ENCODE measurements at places on chromosomes 4 and X.

DNA sequence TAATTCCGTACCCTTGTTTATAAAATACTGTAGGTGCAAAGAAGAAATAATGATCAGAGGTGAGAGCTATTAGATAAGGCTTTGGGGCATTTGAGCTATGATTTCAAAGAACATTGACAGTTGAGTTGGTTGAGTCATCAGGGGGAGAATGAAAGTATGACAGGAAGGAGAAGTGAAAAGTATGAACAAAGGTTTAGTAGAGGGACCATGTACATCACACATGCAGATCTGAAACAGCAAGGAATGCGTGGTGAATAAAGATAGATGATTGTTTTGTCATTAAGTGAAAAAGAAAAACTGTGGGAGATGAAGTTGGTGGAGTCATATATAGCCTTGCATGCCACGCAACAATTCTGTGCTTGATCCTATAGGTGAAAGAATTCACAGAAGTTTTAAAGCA is 163.1 kb downstream of the ARAP2 start:
- no peak for DNase-seq

DNA sequence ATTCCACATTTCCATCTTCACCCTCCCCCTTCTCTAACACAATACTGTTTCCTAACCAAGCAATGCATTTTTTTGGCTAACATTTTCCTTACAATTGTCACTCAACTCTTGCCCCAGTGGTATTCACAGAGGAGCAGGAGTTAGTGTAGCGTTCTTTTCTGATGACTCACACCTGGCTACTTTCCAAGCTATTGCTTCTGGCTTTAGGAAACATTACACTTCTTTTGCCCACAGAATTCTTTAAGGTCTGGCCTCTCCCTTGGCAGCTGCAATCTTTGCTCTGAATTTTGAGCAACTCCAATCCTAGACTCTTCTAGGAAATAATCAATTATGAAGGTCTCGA is 27.5 kb upstream of the PDGFC start:
- DNase-seq = no peak

GRCh38 chr4:141391771-141392170 is 171.1 kb downstream of the ZNF330 start:
- DNase-seq = no peak

DNA sequence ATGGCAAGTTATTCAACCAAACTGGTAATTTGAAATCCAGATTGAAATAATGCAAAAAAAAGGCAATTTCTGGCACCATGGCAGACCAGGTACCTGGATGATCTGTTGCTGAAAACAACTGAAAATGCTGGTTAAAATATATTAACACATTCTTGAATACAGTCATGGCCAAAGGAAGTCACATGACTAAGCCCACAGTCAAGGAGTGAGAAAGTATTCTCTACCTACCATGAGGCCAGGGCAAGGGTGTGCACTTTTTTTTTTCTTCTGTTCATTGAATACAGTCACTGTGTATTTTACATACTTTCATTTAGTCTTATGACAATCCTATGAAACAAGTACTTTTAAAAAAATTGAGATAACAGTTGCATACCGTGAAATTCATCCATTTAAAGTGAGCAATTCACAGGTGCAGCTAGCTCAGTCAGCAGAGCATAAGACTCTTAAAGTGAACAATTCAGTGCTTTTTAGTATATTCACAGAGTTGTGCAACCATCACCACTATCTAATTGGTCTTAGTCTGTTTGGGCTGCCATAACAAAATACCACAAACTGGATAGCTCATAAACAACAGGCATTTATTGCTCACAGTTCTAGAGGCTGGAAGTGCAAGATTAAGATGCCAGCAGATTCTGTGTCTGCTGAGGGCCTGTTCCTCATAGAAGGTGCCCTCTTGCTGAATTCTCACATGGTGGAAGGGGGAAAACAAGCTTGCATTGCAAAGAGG is 4.8 kb upstream of the MPP1 start:
- no peak for DNase-seq

- peak; percentile 32 for DNase-seq
Measured at GRCh38 chrX:41412261-41413081, 34.7 kb upstream of the NYX start.

DNA sequence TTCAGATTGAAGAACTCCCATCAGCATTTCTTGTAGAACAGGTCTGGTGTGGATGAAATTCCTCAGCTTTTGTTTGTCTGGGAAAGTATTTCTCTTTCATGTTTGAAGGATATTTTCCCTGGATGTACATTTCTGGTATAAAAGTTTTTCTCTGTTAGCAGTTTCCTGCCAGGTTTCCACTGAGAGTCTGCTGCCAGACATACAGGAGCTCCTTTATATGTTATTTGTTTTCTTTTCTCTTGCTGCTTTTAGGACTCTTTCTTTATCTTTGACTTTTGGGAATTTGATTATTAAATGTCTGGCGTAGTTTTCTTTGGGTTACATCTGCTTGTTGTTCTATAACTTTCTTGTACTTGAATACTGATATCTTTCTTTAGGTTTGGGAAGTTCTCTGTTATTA is 486.5 kb downstream of the ARAP2 start:
- DNase-seq = no peak

- no peak for DNase-seq
Measured at GRCh38 chrX:20309806-20310205, 43.1 kb upstream of the RPS6KA3 start.

DNA sequence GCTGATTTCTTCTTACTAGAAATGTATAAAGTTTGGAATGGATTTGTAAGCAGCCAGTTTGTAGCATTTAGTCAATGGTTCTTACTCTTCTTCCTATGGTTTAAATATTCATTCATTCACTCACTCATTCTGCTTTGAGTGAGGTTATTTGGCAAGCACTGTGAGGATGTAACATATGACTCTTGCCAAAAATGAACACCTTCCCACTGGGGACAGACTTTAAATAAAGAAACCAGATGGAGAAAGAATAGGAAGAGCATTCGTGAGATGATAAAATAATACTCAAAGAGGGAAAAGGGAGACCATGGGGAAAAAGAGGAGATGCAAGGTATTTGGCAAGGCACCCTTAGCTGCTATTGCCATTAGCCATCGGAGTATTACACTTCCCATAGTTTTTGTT is 586.1 kb downstream of the ADGRL3 start:
- no peak for DNase-seq

DNA sequence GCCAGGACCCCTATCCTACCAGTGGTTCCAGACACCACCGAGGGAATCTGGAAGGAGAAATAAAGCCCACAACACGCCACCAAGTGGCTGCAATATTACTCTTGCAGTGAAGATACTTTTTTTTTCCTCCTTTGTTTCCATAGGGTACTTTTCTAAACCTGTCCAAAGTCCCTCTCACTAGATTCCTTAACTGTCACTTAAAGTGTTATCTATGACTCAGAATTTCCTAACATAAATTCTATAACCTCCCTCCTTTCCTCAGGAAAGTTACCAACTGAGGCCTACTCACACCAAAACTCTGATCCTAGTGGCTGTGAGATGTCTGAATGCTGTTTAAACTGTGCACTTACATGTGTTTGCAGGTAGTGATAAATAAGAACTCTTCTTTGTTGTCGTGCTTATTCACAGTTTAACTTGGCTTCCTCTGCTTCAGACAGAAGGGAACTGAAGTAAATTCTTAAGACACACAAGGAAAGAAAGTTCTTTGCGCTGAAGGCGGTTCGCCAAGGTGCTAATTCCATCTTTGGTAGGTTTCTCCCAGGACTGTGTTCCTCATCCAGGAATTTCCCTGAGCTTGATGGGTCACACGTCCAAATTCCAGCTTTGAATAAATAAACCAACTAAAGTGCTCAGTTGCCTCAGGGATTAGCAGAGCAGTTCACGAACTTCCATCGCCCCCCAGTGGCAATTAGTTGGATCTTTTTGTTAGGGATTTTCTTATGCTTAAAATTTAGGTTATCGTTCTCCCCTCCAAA is 10.7 kb upstream of the HCCS start:
- peak; percentile 24 for DNase-seq

GRCh38 chrX:40062525-40063155 is 35.1 kb downstream of the BCOR start:
- DNase-seq = no peak

- DNase-seq = no peak
Measured at GRCh38 chr4:144873226-144873990, 224.6 kb downstream of the ANAPC10 start.

GRCh38 chr4:146439999-146440398 is 81.7 kb downstream of the SLC10A7 start:
- no peak for DNase-seq

DNA sequence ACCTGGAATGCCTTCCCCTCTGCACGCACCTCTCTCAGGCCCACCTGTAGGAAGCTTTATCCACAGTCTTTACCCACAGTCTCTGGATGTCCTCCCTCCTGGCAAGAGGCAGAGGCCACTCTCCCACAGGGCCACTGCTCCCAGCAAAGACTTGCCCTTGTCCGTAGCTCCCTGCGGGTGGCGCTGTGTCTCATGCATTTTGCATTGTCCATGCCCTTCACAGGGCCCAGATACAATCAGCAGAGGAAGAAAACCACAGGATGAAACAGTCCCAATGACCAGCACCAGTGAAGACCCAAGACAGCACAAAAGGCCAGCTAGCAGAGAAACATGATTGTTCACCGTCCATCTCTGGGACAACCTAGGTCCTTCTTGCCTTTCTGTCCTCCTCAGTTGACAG is 2.1 kb upstream of the NSG1 start:
- no peak for DNase-seq

DNA sequence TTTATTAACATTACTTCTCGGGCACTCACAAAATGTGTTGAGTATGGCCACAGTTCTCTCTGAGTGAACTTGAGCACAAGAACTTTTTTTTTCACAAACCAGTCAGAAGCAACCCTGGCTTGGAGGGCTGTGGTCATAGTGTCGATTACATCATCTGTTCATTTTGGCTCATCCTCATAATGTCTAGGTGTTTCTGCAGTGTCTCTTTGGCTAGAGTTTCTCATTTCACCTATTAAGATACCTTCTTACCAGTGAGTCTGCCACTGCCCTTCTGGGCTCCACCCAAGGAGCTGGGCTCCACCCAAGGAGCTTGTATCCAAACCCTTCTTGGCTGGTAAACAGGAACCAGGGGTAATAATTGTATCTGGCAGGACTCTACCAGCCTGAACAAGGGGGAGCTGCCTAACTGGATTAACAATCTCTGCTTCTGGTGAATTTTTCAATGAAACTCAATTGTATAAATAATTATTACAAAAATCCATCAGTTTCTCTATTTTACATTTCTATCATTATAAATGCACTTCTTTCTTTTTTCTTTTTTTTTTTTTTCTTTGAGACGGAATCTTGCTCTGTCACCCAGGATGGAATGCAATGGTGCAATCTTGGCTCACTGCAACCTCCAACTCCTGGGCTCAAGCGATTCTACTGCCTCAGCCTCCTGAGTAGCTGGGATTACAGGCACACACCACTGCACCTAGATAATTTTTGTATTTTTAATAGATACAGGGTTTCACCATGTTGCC is 667.7 kb upstream of the SLIT2 start:
- no peak for DNase-seq

- DNase-seq = no peak
Measured at GRCh38 chr4:10005632-10006031, 15.7 kb downstream of the SLC2A9 start.

GRCh38 chrX:8647176-8647575 is 84.8 kb downstream of the ANOS1 start:
- DNase-seq = no peak

DNA sequence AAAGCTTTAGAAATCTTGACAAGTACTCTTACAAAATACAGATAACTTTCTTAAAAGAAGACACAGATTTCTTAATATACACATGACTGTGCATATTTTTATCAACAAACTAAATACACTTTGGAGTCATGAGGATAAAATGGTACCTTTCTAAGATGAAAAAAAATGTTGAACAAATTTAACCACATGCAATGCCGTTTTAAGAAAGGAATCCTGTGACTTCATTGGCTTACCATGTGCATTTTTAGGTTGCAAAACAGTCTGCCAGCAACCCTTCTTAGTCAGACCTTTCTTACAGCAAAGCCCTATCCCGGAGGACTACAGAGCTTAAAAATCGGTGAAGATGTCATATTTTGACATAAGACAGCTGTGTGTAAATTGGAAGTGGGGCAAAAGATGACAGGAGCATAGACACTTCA is 51.7 kb downstream of the GASK1B start:
- no peak for DNase-seq

GRCh38 chr4:1338752-1339414 is 8.1 kb upstream of the UVSSA start:
- no peak for DNase-seq

DNA sequence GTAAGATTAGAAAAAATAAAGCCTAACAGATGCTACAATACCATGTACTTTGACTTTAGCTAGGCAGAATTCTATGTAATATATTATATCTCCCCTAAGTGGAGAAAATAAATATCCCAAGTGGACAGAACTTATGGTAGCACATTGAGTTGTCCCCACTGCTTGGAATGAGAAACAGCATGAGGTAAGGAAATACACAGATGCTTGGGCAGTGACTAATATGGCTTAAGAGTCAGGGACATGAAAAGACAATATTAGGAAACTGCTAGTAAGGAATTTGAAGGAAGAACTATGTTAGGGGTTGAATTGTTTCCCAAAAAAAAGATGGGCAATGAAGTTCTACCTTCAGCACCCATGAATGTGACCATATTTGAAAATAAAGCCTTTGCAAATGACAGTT is 2265.1 kb downstream of the PCDH7 start:
- no peak for DNase-seq

Data from left cardiac atrium (tissue), 4 donors.